RWPE2 (cell line): ENCODE measurements at places on chromosomes 3 and 15.

DNA sequence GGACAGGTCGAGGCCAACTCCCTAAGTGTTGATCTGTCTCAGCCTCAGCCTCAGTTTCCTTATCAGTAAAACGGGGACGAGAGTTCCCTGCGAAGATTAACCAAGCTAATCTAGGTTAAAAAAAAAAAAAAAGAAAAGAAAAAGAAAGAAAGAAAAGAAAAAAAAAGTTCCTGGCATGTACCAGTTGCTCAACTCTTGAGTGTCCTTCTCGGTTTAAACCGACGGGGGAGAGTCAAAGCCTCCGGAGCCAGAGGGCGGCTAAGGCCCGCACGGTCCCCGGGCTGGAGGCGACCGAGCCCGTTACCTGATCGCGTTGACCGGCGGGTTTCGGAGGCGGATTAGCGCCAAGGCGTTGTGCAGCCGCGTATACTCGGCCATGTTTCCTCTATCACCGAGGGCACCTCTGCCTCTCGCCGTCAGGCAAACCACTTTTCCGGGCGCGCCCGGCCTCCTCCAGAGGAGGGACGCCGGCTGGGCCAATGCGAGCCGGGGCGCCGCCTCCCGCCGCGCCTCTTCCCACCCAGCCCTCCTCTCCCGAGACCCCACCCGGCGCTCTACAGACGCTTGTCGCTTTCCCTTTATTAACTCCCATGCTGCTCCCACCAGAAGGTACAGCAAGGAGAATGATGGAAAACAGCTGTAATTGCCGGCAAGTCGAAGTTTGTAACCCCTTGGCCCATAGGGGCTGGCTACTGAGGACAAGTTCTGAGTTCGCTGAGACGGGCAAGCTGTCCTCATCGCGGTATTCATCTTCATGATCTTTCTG lies at the start of gene EHHADH:
EHHADH (minus strand) TSS at position 405 of the 766 bp plus-strand sequence; CDS start at position 378, 27 bp downstream.
- H3K36me3 ChIP-seq, result no peaks in the 10 kb centered on the region
- peak; percentile 78 for DNase-seq
- H3K27ac ChIP-seq, result no peak within 1 kb of the TSS

GRCh38 chr15:78308422-78309032 lies 9.1 kb upstream of the SKIC8 start:
- H3K27ac ChIP-seq, result no peak overlapping the region
- H3K27me3 ChIP-seq, result no peaks in the 10 kb centered on the region
- peak; percentile 86 for DNase-seq
- H3K4me1 ChIP-seq, result peaks cover 8% of the 10 kb centered on the region
- no peaks in the 10 kb centered on the region for H3K36me3 ChIP-seq

DNA sequence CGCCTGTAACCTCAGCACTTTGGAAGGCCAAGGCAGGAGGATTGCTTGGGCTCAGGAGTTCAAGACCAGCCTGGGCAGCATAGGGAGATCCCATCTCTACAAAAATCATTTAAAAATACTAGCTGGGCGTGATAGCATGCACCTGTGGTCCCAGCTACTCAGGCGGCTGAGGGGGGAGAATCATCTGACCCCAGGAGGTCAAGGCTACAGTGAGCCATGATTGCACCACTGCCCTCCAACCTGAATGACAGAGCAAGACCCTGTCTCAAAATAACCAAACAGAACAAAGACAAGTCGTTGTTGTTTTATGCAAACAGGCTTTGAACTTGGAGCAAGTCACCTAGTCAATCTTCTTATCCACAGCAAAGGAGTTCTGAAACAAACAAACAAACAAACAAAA lies 82.0 kb upstream of the AKAP13 start:
- no peak overlapping the region for H3K27ac ChIP-seq
- no peaks in the 10 kb centered on the region for H3K4me1 ChIP-seq
- DNase-seq, result no peak

GRCh38 chr3:155352900-155353490 lies 59.5 kb upstream of the STRIT1 start:
- H3K4me3 ChIP-seq, result no peak overlapping the region
- H3K27me3 ChIP-seq, result no peaks in the 10 kb centered on the region
- no peak overlapping the region for H3K27ac ChIP-seq
- no peaks in the 10 kb centered on the region for H3K36me3 ChIP-seq
- H3K4me1 ChIP-seq, result no peaks in the 10 kb centered on the region

DNA sequence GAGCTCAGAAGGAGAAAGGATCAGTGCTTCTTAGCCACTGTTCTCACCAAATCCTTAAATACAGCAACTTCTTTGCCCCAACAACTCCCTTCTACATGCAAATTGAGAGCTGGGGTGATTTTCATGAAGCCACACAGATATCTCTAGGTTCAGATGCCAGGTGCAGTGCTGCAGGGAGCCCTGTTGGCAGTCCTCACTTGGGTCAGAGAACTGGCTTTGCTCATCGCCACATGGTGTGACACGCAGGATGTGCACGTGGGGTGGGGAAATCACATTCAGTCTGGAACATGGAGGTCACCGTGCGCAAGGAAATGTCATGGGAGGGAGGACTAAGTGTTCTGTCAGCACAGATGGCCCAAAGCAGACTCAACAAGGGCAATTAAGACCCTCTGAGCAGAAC lies 103.8 kb downstream of the WDR76 start:
- no peak for DNase-seq
- H3K36me3 ChIP-seq, result no peaks in the 10 kb centered on the region
- no peak overlapping the region for H3K4me3 ChIP-seq
- H3K27ac ChIP-seq, result no peak overlapping the region

GRCh38 chr3:49512781-49513355 lies 41.4 kb upstream of the BSN start:
- no peak overlapping the region for H3K27ac ChIP-seq
- no peaks in the 10 kb centered on the region for H3K27me3 ChIP-seq

DNA sequence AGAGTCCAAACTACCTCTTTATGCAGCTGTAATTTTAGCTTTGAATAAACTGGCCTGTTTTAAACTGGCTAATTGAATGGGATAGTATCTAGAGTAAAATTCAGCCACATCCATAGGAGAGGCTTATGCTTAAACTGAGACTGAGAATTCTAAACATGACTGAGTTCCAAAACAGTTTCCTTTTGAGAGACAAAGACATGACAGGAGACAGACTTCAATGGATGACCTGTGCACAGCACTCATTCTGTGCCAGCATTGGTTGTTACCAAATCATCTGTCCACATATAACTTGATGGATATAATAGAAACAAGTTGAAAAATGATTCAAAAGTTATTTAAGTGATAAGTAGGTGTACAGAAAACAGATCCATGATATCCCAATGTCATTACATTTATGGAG lies 20.9 kb downstream of the IL12A start:
- no peaks in the 10 kb centered on the region for H3K36me3 ChIP-seq
- no peak overlapping the region for H3K27ac ChIP-seq
- no peaks in the 10 kb centered on the region for H3K4me1 ChIP-seq
- H3K27me3 ChIP-seq, result no peaks in the 10 kb centered on the region

DNA sequence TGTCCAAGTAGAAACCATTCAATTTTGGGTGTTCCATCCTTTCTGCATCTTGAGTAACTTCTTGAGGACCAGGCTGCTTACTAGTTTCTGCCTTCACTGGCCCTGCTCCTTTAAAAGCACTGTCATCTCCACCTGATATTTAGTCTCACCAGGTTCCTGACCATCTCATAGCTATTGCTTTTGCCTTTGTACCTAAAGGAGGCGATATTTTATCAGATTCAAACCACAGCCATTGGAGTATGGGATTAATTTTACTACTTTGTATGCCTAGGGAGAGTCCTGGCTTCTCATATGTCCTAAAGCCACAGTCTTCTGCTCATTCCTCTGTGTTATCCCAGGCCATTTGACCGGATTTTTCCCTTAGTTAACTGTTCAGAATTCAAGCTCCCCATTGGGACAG lies 51.8 kb upstream of the RFX7 start:
- no peak for DNase-seq
- H3K36me3 ChIP-seq, result no peaks in the 10 kb centered on the region
- H3K4me1 ChIP-seq, result peaks cover 6% of the 10 kb centered on the region
- no peak overlapping the region for H3K4me3 ChIP-seq
- H3K27ac ChIP-seq, result no peak overlapping the region

DNA sequence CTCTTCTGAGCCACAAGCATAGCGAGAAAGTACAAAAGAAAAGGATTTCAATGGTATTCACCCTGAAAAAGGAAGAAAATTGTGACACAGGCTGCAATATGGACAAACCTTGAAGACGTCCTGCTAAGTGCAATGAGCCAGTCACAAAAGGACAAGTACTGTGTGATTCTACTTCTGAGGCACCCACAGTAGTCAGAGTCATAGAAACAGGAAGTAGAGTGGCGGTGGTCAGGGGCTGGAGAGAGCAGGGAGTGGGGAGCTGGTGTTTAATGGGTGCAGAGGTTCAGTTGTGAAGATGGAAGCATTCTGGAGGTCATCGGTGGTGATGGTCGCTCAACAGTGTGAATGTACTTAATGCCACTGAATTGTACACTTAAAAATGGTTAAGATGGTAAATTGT lies 180.5 kb downstream of the APBA2 start:
- no peak overlapping the region for H3K4me3 ChIP-seq
- H3K4me1 ChIP-seq, result no peaks in the 10 kb centered on the region
- no peaks in the 10 kb centered on the region for H3K27me3 ChIP-seq
- no peak overlapping the region for H3K27ac ChIP-seq

DNA sequence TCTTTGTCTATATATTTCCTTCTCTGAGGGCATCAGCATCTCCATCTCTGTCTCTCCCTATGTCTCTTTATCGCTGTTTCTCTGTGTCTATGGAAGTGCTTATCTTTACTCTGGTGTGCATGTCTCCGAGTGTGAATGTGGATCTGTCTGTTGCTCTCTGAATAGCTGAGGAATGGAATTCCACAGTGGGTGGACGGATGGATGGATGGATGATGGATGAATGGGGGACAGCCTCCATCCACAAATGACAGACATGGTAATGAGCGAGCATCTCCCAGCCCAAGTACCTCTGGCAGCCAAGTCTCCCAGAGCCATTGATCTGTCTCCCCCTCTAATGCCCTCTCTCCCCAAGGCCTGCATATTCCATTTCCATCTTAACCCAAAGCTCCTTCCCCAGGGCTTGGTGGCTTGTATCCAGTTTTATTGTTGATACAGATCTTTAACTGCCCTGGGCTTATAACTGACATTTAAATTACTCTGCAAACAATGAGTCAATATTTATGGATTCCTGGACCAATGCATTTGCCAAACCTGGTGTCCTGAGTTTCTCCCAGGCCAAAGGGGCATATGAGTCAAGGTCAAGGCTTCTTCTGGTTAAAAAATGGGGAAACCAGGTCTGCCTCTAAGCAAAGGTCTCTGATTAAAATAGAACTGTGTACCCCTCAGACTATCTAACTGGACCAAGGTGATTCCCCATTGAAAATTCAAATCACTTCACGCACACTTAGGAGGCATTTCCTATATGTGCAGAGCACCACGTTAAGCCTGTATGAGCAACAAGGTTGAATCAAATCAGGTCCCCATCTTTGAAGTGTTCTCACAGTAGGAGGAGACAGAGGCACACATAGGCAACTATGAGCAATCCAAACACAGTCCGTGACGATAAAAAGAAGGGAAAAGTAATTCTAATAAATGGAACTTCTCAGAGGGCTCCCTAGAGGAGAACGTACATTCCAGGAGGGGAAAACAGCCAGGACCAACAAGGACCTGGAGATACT lies 109.9 kb downstream of the TLE3 start:
- H3K36me3 ChIP-seq, result no peaks in the 10 kb centered on the region
- H3K27ac ChIP-seq, result no peak overlapping the region
- DNase-seq, result no peak
- peaks cover 11% of the 10 kb centered on the region for H3K27me3 ChIP-seq
- no peak overlapping the region for H3K4me3 ChIP-seq

DNA sequence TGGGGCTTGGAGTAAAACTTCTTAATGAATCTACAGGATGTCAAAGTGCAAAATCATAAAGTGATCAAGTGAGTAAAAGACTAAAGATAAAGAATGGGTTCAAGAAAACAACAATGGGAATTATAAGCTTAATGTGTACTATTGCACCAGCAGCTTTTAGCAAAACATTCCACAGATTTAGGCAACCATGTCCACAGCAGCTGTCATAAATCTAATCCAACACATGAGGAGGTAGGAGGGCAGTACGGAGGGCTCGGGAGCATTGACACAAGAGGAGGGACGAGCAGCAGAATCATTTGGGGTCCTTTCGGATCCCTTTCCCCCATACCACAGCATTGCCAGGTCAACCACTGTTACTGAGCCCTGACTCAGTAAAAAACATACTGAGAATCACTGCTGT lies 464.3 kb upstream of the WNT5A start:
- H3K4me3 ChIP-seq, result no peak overlapping the region
- no peak for DNase-seq
- H3K36me3 ChIP-seq, result no peaks in the 10 kb centered on the region
- no peaks in the 10 kb centered on the region for H3K27me3 ChIP-seq
- H3K4me1 ChIP-seq, result no peaks in the 10 kb centered on the region

- no peaks in the 10 kb centered on the region for H3K27me3 ChIP-seq
- H3K4me3 ChIP-seq, result no peak overlapping the region
- H3K27ac ChIP-seq, result peak overlapping the region; percentile 59
- H3K36me3 ChIP-seq, result no peaks in the 10 kb centered on the region
Measured at GRCh38 chr3:105354429-105354828, 12.3 kb upstream of the ALCAM start.

GRCh38 chr3:195788711-195789581 lies 22.8 kb downstream of the MUC4 start:
- no peak overlapping the region for H3K27ac ChIP-seq
- H3K36me3 ChIP-seq, result no peaks in the 10 kb centered on the region
- H3K27me3 ChIP-seq, result no peaks in the 10 kb centered on the region
- H3K4me3 ChIP-seq, result no peak overlapping the region
- no peak for DNase-seq
